ENCODE measurements at places on chromosomes 2 and 18. TPM values are rescaled to one million over a fixed set of nuclear protein-coding genes. Genes with fewer than 3 reads are reported as not detected.

The ACVR2A gene
- 11.0 TPM for total RNA-seq

The SOCS6 gene
- 1.3 TPM for total RNA-seq

DNA sequence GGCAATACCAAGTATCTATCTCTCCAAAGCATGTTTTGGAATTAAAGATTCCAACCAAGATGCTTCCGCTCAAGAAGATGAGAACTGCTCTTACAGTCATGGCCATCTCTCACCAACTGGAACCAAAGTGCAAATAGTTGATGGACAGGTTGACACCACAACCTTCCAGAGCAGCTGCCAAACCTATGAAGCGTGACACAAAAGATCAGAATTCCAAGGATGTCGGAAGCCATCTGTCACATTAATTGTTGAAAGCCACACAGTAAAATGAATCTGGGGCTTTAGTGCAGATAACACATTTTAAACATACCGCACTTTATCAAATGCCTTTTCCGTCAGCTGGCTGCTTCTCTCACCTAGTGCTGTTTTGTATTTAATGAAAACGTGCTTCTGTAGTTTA lies 195.7 kb downstream of the CDH20 start:
- DNase-seq: no peak

The ZBTB7C gene
- 0.06 TPM for total RNA-seq

The NFATC1 gene
- total RNA-seq: 108 TPM

DNA sequence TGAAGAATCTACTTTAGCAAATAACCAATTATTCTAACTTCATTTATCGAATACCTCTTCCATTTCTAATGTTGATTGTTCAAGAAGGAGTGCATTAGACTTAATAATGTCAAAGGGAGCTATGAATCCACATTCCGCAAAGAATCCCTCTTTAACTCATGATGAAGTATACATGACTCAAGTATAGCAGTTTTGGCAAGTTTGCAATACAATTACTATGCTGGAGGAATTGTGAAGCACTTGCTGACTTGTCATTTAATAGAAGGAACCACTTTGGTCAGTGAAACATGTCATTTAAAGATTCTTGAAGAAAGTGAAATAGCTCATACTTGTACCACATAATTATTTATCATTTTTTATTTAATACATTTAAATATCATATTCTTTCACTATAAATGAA lies 125.1 kb downstream of the SLC39A10 start:
- no peak for DNase-seq

- DNase-seq: no peak
Measured at GRCh38 chr18:38033282-38033681, 467.7 kb upstream of the CELF4 start.

The GKN2 gene
- total RNA-seq: not detected

GRCh38 chr2:216216951-216217903 lies 108.1 kb downstream of the XRCC5 start:
- DNase-seq: no peak

- no peak for DNase-seq
Measured at GRCh38 chr2:75798569-75798968, 87.9 kb upstream of the GCFC2 start.

DNA sequence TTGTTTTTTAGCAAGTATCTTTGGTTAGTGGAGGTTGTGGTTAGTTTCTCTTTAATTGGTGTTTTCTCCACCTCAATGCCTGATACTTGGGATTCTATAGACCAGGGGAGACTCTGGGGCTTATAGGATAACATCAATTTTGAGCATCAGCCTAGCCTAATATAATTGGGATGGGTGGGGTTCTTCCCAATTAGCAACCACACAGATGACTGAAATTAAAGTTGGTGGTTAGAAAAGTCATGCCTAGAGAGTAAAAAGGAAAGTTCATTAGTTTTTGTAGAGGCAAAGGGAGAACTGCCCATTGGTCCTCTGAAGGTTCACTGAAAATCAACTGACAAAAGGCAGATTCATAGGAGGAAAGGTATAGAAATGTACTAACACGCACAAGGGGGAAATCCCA lies 843.3 kb downstream of the TSN start:
- no peak for DNase-seq

The ZDBF2 gene
- total RNA-seq: 21.3 TPM

- DNase-seq: no peak
Measured at GRCh38 chr2:169275696-169276444, 86.5 kb downstream of the LRP2 start.

All from T-cell (primary cell).